PC-3 (cell line): ENCODE measurements at places on chromosomes 13 and 19.

DNA sequence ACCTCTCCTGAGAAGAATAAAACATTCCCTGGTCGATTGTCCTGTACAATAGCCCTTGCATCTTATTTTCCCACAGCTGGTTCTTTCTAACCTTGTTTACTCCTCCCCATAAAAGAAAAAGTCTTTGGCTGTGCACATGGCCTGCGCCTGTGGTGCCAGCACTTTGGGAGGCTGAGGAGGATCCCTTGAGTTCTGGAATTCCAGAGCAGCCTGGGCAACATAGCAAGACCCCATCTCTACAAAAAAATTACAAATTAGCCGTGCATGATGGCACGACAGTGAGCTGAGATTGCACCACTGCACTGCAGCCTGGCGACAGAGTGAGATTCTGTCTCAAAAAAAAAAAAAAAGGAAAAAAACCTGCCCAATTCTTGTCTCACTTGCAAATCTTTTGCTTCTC lies 7.2 kb upstream of the NUP62 start:
- H3K4me3 ChIP-seq = no peak overlapping the region
- H3K36me3 ChIP-seq = peaks cover 11% of the 10 kb centered on the region; the same call in 1 of the 2 replicates
- no peak for DNase-seq
- H3K27me3 ChIP-seq = no peaks in the 10 kb centered on the region
- H3K27ac ChIP-seq = no peak overlapping the region

- H3K27ac ChIP-seq = no peak overlapping the region
- DNase-seq = peak; percentile 33
- H3K27me3 ChIP-seq = peaks cover 15% of the 10 kb centered on the region
- no peaks in the 10 kb centered on the region for H3K36me3 ChIP-seq
- no peak overlapping the region for H3K4me3 ChIP-seq
Measured at GRCh38 chr13:112592647-112593046, 4.7 kb upstream of the TUBGCP3 start.

DNA sequence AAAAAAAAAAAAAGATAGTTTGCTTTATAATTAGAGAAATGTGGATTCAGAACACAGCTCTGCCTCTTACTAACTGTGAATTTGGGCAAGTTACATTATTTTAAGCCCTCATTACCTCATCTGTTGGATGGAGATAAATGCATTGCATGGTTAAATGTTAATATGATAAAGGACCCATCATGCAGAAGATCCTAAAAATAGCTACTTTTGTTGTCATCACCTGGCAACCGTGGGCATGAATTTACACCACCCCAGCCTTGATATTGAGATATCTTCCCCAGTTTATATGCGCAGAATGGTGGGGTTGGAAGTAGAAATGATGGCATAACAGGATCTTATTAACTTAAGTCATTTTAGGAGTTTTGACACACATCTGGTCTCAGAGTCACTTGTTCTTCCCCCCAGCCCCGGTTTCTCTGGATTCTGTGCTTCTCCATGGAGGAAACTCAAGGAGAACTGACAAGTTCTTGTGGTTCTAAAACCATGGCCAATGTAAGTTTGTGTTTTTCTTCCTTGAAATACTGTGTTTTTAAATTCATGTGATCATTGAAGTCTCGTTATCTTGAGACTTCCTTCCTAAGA lies 8.9 kb downstream of the ZNF546 start:
- no peak overlapping the region for H3K4me3 ChIP-seq
- peaks cover 12% of the 10 kb centered on the region for H3K4me1 ChIP-seq
- no peaks in the 10 kb centered on the region for H3K27me3 ChIP-seq

- no peaks in the 10 kb centered on the region for H3K4me1 ChIP-seq
- peak; percentile 65 for DNase-seq
- no peaks in the 10 kb centered on the region for H3K36me3 ChIP-seq
- peaks cover 27% of the 10 kb centered on the region for H3K27me3 ChIP-seq
- H3K4me3 ChIP-seq = no peak overlapping the region
Measured at GRCh38 chr19:40139533-40140287, 49.0 kb upstream of the ZNF780A start.

- DNase-seq = no peak
- no peak overlapping the region for H3K4me3 ChIP-seq
- H3K4me1 ChIP-seq = peaks cover 6% of the 10 kb centered on the region
- H3K27me3 ChIP-seq = no peaks in the 10 kb centered on the region
Measured at GRCh38 chr19:13078897-13079541, 23.6 kb downstream of the LYL1 start.

GRCh38 chr13:107450431-107450830 lies 764.9 kb downstream of the LIG4 start:
- no peak overlapping the region for H3K4me3 ChIP-seq
- DNase-seq = no peak
- no peaks in the 10 kb centered on the region for H3K27me3 ChIP-seq
- H3K36me3 ChIP-seq = no peaks in the 10 kb centered on the region

DNA sequence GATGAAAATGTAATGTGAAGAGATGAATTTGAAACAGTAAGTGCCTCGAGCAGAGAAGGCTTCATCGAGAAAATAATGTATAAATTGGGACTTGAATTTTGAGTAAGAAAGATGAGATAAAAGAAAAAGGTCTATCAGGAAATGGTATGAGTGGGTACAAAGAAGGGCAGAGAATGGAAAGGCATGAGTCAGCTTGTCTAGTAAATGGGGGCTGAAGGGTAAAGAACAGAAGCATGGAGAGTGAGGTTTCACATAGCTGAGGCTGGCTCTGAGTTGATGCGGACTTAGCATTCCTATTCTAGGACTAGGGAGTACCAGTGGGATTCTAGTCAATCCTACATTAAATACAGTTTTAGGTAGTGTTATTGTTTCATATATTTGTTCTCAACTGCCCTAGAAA lies 85.8 kb downstream of the ZC3H13 start:
- H3K4me1 ChIP-seq = no peaks in the 10 kb centered on the region
- no peak overlapping the region for H3K27ac ChIP-seq
- no peak for DNase-seq
- H3K36me3 ChIP-seq = peaks cover 9% of the 10 kb centered on the region; the same call in 1 of the 2 replicates
- no peak overlapping the region for H3K4me3 ChIP-seq
